Urinary bladder (tissue), 4 donors: ENCODE measurements at places on chromosomes 5 and 9.
A peak's percentile ranks its signal among the peaks of the same experiment; 100 is the strongest.

DNA sequence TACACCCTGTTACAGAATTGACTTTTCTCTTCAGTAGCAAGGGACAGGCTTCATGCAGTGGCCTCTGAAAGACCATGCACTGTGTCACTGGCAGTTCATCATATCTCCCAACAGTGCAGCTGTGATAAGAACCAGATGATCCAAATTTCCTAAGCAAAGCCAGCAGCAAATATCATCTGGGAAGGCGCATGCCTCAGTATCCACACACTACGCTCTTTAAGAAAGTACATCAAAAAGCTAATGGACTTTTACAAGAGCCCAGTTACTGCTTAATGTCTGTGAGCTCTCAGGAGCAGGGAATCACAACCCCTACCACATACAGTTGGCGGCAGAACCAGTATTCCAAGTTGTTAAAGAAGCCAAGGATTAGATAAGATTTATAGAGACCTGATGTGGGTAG is 25.1 kb downstream of the ADAMTSL1 start:
- no peak for DNase-seq

- DNase-seq: no peak
Measured at GRCh38 chr5:139190125-139190524, 8.0 kb downstream of the SIL1 start.

- peak; percentile 59 for DNase-seq
Measured at GRCh38 chr9:72812559-72813111, 140.2 kb downstream of the ALDH1A1 start.

GRCh38 chr5:92401492-92401891 is 1018.4 kb upstream of the ARRDC3 start:
- no peak for DNase-seq

DNA sequence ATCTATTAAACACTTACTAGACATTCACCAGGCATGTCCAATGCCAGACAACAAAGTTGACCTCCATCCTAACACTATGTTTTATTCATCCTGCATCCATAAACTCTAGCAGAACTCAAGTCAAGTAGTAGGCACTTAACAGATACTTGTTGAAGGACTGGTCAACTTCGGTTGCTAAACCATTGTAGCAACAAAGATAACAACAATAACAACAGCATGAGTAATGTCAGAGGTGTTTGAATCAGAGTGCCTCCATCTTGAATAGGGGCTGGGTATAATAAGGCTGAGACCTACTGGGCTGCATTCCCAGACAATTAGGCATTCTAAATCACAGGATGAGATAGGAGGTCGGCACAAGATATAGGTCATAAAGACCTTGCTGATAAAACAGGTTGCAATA is 180.5 kb upstream of the ZNF462 start:
- DNase-seq: no peak

DNA sequence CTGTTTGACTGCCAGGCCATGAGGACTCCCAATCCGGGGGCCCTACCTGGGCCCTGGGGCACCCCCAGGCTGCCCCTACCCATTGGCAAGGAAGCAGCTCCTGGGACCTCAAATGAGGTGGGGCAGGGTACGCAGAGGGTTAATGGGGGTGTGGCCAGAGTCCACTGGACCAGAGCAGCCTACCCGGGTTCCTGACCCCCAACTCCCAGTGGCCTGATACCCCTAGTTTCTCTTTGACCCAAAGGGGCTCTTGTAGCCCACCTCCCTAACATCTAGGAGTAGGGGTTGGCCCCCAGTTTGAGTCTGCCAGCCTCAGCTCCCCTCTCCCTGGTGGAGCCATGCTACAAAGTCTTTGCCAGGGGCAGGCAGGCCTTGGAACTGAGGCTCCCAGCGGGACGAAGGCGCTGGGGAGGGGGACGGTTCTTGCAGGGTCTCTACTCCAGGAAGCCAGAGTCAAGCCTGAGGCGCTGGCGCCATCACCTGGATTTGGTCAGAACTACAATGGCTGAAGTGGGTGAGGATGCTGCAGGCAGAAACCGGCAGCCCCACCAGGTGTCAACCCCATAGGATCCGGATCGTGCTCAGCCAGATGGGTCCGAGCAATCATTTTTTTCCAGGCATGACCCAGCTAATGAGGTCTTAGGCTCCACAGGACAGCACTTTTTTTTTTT is 8.4 kb upstream of the CERCAM start:
- no peak for DNase-seq

DNA sequence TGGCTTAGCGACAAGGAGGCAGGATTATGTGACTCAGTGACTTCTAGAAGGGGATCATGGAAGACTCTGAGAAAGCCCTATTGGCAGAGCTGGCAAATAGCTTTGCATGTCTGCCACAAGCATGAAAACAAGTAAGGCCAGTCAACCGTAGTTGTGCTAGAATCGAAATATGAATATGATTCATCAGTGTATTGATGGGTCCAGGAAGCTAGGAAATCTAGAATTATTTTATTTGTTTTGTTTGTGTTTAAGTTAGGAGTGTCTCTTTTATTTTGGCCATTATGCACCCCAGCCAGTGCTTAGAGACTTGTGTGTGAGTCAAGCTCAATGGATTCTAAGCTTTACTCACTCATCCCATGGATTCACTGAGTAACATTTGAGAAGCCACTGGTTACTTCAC is 3.8 kb upstream of the ITGA2 start:
- no peak for DNase-seq

DNA sequence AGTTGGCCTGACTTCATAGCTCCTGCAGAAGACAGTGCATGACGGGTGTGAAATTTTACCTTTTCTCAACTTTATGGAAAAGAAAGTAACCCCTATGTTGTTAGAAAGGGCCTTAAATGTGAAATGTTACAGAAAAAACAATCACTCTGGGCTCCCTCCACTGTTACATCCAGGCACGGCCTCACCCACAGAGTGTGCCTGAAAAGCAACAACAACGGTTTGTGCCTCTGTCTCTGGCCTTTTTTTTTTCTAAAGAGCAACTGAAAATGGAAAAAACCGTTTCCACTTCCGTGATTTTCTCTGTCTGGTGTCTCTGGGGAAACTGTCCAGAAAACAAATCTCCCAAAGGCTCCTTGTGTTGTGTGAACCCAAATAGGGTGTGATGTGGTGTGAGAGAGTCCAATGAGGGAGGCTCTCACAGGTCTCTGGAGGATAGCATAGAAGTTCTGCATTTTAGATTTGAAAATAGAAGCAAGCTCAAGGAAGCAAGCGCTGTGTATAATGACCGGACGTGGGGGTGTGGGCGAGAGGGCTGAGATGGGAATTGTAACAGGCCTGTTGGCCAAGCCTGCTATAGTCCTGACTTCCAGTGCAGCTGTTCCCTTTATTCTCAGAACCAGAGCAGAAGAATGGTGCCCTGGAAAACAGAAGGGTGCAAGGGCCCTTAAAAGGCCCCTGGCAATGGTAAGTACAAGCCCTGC is 221.8 kb upstream of the TUT7 start:
- no peak for DNase-seq

- no peak for DNase-seq
Measured at GRCh38 chr5:4987431-4987830, 152.7 kb upstream of the ADAMTS16 start.

- no peak for DNase-seq
Measured at GRCh38 chr5:171610686-171611085, 174.9 kb upstream of the SMIM23 start.

DNA sequence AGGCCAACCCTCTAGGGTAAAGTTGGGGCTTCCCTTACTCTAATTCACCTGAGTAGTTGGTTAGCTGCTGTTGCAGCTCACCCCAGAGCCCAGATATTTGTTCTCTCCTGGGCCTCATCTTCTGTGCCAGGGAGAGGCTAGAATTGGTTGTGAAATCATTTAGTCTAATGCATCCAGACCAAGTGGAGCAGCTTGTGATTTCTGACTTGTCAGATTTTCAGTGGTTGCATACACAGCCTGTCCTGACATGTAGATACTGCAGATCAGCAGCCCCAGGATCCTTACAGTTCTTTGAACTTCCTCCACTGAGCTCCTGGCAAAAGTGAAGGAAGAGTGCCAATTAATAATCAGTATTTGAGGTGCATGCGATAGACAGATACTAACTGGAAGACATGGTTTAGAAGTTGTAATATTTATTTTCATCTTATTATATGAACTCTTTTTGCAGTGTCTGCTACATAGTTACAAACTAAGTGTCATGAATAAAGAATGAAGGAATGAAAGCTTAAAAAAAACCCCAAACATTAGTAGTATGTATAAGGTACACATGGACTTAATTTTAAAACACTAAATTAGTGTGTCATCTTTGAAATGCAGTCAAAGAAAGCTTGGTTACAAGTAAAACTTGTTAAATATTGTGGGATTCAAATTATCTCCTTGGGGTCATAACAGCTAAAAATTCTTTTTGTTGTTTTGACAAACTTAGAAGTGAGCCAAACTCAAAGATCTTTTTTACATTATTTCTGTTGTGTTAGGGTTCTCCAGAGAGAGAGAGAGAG is 128.5 kb downstream of the VPS13A start:
- DNase-seq: no peak

- no peak for DNase-seq
Measured at GRCh38 chr9:1712861-1713450, 302.2 kb upstream of the SMARCA2 start.

DNA sequence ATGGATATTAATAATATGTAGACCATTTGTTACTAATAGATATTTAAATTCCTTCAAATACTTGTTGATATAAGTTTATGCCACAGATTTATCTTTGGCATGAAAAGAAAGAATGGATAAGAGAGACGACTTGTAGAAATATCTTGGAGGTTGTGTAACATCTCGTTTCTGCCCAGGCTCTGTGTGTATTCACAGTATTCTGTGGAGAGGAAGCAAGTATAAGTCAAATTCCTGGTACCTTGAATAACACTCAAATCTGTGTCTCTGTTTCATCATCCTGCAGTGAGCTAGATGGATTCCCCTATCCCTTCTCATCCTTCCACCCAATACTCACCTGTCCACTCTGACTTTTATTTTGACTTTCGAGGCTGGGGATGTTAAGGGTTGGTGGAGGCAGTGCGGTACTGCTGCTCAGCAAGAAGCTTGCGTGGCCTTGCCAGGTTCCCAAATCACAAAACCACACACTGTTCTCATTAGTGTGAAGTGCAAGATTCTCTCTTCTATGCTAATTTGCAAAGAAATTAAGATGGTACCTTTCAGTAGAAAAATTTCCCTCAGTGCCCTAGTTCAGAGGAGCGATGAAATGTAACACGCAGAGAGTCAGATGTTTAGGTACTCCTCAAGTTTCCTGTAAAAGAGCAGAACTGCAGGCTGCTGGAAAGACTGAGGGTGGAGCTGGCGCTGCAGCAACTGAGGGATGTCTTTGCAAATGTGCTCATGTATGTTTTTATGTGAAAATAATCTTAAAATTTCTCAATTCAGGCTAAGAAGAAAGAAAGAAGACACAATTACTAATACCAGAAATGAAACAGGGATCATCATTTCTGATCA is 42.6 kb upstream of the ANKRD18A start:
- no peak for DNase-seq

GRCh38 chr9:98085944-98086343 is 29.4 kb downstream of the NANS start:
- no peak for DNase-seq
